ENCODE measurements at places on chromosomes 2 and 18.

- DNase-seq, result no peak
These were observed 266.1 kb downstream of the ZNF385B start for GRCh38 chr2:179595284-179595683.

DNA sequence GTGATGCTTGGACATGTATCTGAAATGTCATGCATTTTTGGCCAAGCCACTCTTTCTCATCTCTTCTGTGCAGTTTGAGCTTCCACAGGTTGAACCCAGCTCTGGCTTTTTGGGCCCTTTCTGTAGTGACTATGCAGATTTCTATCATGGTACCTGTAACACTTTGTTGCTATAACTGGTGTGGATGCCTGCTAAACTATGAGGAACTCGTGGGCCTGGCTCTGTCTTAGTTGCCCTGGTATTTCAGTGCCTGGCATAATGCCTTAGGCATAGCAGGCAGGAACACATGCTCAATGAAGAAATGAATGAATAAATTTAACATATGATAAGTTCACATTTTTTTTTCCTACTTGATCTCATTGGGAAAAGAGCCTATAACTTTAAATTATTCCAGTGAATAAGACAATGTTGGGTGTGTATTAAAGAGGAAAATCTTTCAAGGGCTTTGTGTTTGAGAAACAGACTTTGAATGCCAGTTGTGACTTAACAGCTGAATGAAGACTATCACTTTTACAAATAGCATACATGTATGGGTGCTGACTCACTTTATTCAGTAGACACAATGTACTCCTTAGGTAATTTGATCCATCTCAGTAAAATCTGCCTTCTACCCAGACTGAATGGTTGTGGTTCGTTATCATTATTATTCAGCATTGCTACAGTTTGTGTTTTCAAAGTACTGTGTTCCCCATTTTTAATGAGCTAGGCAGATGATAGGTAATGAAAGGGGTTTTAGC is 86.4 kb upstream of the MAP4K3 start:
- no peak for DNase-seq

DNA sequence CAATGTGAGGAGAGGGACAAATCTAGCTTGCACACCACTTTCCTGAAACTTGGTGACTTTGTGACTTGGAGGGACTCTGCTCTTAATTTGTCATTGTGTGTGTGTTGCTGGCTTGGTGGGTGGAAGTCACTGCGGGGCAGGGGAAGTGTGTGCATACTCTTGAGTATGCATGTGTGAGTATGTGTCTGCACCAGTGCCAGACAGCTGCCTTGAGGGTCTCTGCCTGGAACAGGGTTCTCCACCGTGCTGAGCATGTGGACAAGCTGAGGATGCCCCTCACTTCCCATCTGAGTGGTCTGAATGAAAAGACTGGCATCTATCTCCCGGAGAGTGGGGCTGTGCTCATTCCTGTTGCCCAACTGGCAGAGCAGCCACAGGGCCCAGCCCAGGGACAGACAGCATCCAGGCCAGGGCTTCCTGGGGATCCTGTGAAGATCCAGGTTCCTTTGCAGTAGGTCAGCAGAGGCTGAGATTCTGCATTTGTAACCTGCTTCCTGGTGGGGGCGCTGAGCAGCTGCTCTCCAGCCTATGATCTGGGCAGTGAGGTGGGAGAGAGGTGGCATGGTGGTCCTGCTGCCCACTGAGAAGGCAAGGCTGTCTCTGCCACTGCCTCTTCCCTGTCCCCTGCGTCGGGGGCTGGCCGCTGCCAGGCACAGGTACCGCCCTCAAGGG is 138.9 kb upstream of the HAAO start:
- DNase-seq, result no peak

GRCh38 chr2:8609357-8609811 is 72.5 kb upstream of the ID2 start:
- DNase-seq, result no peak

- no peak for DNase-seq
These were observed 9.3 kb upstream of the NPC1 start for GRCh38 chr18:23595591-23595990.

GRCh38 chr2:218785103-218785502 is 3.2 kb downstream of the CYP27A1 start:
- DNase-seq, result no peak

GRCh38 chr2:109102588-109103233 is 26.3 kb upstream of the SH3RF3 start:
- no peak for DNase-seq

DNA sequence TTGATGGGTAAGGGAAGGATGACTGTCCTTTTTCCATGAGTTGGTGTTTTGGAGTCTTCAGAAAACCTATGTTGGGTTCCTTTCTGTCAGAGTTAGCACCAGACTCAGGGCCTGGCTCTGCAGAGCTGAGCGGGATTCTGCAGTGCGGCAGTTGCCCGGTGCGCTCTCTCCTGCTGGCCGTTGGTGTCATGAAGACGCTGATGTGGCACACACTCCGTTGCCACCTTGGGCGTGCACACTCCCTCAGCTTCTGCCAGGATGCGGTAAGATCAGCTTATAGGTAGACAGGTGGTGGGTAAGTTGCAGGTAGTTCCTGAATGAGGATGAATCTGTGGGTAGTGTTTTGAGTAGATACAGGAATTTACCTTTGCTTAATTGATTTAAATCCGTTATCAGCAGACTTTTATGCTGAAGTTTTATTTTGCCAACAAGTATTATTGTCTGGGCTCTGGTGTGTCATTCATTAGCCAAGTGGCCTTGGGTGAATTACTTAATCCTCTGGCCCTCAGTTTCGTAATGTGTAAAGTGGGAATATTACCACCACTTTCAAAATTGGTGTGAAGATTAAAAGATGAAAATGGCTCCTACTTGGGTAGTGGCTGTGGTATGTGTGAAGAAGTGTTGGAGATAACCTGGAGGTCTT is 26.8 kb downstream of the DGKD start:
- no peak for DNase-seq

DNA sequence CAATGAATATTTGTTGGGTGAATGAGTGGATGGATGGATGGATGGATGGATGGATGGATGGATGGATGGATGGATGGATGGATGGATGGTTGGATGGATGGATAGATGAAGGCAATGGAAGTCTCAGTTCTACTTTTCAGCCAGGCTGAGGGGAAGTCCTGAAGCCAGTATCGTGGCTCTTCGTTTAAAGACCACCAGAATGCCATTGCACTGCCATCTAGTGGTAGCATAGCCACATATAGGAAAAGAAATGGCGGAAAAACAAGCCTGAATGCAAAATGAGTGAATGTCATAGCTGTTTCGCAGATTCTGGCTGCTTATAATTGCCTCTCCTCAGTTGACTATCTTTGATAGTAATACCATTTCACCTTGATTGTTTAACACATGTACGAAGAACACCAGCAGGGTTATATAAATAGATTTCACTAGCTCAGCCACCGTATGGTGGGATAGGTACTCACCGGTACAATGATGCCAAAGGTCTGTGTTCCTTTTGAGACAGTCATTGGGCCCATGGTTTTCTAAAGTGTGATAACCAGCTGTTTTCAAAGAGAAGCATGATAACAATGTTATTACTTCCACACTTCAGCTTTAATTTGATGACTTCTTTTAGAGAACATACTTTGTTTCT is 62.3 kb upstream of the GREB1L start:
- no peak for DNase-seq

GRCh38 chr2:206824087-206824618 is 58.7 kb downstream of the FASTKD2 start:
- DNase-seq, result no peak

DNA sequence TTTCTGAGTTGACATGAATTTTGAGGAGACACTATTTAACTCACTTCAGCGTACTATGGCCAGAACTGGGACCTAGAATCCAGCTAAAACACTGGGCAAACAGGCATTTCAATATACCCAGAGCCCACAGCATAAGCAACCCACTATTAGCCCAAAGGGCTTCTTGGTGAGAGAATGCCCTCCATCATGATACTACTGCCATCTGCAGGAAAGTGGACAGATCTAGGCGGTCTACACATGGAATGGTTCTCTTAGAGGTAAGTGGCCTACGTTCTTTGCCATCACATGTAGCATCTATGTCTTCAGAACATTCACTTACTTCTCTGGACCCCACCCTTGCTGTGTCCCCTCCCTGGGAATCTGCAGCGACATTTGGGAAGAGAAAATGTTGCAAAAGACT is 181.3 kb upstream of the LINC00305 start:
- DNase-seq, result no peak
